Inflammatory macrophage treated with lipopolysaccharide for 4 hours (primary cell): ENCODE measurements at places on chromosomes 4 and X.

- no peak for DNase-seq
Observed at GRCh38 chrX:122363112-122363795, 820.8 kb upstream of the GRIA3 start.

DNA sequence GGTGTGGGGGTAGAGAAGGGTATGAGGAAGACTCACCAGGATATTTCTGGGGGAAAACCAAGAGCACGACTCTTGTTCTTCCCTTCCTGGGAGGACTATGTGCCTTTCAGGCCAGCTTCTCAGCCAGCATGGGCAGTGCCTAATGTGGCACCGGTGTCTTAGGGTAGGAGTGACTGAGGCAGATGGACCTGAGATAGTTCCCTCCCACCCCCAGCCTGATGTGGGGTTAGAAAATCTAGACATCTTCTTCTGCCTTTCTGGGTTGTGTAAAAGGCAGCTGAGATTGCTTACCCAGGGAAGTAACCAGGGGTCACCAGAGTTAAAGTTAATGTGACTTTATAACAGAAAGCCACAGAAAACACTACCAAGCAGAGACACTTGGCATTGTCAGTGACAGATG is 127.3 kb downstream of the TMA16 start:
- DNase-seq, result peak; percentile 62

- no peak for DNase-seq
Observed at GRCh38 chr4:156571146-156571545, 400.5 kb downstream of the PDGFC start.

DNA sequence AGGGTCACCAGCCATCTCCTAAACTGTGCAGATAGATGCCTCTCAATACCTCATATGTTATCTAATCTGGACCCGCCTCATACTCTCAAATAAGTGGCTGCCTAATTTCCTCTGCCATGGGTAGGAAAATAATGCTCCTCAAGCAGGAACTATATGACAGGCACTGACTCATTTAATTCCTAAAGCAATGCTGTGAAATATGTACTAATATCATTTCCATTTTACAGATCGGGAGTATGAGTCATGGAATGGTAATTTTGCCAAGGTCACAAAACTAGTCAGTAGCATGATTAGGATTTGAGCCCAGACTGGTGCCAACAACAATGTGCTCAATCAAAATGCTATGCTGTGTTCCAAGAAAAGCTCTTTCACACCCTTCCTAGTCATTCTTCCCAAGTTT is 3.0 kb upstream of the NXT2 start:
- DNase-seq, result peak; percentile 62

- DNase-seq, result no peak
Observed at GRCh38 chr4:8013976-8014726, 74.5 kb upstream of the AFAP1 start.

DNA sequence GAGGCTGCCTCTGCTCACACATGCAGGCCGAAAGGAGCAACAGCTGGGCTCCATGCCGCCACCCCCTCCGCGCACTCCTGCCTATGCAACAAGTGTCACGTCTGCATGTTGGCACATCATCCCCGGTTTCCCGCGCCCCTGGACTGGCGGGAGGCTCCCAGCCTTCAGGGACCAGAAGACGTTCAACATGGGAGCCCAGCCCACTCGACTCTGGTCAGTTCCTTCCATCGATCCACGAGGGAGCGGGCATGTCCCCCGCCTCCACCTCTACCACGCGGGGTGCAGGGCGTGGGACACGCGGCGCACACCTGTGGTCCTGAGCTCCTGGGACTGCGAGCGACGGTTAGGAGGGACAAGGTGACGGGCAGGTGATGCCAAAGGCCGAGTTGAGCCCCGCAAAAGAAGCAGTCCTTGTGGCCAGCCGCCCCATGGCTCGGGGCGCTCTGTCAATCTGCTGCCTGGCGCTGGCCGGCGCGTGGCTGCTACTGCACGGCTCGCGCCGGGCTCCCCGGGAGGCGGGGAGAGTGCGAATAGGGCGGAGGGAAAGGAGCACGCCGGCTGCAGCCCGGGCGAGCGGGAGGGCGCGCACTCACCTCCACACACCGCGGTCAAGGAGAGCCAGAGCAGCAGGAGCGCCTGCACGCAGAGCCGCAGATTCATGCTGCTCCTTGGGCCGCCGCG is 645 bp downstream of the APLN start:
- no peak for DNase-seq

- no peak for DNase-seq
Observed at GRCh38 chrX:130575831-130576389, 174.1 kb downstream of the RBMX2 start.

DNA sequence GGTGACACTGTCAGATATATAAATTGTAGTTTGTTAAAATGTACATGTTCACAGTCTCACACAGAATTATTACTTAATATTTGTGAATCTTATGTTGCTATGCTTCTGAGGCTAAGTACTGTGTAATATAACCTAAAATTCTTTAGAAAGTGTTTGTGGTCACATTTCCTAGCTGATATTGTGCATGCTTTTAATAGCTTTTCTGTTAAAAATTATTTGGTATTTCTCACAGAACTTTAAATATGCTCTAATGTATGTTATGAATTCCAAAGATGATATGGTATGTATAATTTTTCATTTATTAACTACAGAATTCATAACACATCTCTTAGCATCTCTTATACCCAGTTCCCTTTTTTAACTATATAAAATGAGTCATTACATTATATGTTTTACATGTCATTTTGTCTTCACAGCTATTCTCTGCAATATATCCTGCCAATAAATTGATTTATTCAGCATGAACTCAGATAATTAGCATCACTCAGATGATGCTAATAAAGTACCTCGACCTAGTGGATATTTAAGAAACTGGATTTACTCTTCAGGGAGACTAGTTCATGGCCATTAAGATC is 9.3 kb downstream of the PTPN13 start:
- no peak for DNase-seq

- DNase-seq, result no peak
Observed at GRCh38 chr4:129230846-129231245, 134.9 kb downstream of the C4orf33 start.

- DNase-seq, result no peak
Observed at GRCh38 chrX:129158505-129158904, 364.8 kb downstream of the SMARCA1 start.

DNA sequence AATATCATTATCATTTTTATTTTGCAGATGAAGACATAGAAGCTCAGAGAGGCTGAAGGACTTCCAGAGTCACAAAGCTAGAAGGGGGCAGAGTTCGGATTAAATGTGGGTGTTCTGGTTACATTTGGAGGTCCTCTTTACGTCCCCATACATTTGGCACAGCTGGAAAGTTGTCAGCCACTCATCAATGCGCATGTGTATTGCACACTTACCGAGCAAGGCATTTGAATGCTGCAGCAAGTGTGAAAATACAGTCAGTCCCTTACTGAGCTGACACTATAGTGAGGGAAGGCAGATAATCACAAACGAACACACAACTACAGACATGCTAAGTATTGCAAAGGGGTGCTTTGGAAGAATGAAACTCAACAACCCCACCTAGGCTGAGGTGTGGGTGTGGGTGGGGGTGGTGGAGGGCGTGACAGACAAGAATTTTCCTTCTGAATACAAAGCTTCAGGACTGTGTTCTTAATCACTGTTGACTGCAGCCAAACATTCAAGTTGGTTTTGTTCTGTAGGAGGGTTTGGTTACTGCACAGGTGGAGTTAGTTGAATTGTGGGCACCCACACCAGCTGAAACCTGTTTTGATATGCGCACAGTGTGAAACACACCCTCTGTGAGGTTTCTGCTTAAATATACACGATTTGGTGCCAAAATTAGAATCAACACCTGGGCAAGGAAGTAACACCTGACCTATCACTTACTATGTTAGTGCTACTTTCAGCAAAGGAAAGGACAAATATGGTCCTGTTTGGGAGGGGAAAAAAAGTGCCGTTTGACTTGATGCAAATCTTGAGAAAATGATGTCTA is 72.4 kb downstream of the COQ2 start:
- no peak for DNase-seq

DNA sequence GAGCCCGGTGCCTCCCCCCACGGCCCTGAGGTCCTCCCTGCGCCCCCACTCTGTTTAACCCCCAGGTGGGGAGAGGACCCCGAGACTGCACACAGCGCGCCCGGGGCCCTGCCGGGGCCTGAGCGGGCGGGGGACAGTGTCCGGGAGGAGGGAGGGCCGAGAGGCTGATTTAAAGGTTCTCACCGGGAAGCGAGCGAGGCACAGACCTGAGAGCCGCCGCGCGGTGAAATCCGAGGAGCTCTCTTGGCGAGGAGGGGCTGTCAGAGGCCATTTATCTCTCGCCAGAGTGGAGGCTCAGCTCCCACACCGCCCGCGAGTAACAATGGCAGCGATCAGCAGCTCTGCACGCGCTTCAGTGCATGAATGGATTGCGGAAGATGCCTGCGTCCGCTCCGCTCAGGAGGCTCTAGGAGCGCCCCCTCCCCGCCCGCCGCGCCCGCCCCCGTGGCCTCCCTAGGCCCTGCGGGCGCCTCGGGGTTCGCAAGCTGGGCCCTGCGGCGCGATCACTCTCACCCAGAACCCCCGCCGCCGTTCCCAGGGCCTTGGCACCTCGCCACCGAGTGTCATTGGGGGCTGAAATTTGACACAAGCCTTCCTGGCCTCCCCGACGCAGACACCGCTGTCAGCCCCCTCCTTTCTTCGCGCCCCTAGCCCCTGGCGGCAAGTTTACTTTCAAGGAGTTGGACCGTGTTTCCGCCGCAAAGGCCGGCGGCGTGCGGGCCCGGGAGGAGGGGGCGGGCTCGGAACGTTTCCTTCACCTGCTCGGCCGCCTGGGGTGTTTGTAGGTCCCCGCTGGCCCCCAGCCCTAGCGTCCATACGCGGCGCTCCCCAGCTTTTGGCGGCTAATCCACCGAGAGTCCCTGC is 48.7 kb upstream of the BCOR start:
- DNase-seq, result peak; percentile 28

DNA sequence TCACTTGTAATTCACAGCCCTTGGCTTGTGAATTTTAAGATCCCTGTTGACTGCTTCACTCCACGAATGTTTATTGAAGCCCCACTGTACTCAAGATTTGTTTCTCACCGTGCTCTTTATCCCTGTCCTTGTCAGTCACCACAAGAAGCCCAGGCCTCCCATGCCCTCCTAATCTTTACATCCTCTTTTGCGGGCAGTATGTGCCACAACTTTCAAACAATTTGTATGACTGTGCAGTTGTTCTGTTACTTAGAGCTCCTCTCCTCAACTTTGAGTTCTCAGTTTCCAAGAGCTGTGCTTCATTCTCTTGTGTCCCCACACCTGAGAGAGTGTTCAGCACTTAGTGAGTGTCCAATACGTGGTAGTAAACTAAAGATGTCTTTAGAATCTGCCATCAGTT is 467.7 kb downstream of the NKX6-1 start:
- DNase-seq, result no peak

GRCh38 chrX:40105835-40106675 is 8.3 kb upstream of the BCOR start:
- peak; percentile 59 for DNase-seq

DNA sequence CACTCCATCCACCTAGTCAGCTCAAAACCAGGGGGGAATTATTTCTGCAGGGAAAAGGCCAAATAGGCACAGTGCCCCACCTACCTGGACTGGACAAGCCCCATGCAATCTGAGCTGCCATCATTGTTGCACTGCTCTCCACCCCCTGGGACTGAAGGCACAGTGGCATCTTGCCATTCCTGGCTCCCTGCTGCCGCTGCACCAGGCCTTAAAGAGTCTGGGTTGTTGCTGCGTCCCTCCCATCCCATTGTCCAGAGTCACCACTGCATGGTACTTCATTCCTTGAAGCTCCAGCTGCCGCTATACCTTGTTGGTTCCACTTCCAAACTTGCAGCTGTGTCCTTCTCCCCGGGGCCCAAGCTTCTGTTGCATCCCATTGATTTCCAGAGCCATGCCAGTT is 629.7 kb downstream of the STIM2 start:
- no peak for DNase-seq

DNA sequence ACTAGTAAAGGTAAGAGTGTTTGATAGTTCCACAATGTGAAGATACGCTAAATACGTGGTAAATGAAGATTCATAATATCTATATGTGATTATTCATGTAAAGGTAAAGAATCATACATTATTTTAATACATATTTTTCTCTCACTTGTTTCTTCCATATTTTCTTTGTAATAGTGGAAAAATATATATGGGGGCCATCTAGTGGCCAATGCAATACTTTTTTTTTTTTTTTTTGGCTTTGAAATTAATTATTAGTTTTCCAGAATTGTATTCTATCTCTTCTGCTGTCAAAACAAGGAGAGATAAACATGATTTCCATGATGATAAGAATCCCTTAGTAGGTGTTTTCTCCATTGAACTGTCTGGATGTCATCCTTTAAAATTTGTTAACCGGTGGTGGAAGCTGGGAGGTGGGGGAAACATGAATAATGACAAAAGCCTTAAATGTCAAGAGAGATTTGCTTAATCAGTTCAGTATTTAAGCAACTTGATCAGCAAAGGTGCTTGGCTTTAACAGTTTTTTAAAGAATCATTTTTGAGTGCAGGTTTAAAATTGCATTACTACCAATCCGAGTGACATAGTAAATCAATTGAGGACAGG is 508.7 kb upstream of the HTR2C start:
- no peak for DNase-seq

GRCh38 chr4:519885-520682 is 21.1 kb downstream of the PIGG start:
- DNase-seq, result no peak

DNA sequence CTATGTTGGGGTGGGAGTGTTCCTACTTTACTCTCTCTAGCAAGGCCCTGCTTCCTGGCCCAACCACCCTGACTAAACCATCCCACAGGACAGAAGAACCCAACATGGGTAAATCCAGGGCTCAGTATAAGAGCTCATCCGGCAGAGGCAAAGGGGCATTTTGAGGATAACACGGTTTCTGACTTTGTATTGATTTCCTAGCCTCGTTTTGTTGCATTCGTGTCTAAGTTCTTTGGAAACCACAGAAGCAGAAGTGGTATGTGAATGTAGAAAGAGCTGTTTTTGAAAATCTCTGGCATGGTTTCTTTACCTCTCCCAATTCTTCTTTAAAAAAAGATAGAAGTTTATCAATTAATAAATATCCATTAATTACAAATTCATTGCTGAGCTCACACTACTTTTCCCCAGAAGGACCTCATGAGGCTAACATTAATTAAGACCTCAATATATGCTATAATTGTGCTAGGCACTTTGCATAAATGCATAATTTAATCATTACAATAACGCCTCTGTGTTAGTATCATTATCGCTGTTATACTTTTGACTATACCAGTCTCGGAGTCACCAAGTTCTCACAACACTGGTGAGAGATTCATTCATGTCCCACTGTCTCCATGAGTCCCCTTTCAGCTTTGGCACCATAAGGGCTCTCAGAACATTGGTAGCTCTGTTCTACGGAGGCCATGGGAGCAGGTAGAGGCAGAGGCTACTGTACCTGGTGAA is 5.8 kb upstream of the CLNK start:
- DNase-seq, result peak; percentile 33

DNA sequence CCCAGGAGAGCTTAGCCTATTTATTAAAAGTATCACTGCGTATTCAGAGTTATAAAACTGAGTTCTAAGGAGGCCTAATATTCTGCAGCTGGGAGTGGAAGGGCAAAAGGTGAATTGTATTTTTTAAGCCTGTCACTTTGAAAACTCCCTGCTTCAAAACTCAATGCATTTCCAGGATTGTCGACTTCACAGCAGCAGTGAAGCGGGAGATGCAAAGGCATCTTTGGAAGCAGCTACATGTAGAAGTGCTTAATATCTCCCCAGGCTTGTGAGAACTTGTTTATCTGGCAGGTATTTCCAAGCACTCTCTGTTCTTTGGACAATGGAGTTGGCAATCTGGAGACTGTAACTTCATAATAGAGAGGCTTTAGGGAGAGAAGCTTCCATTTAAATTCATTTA is 717.5 kb upstream of the SLIT2 start:
- DNase-seq, result no peak

- no peak for DNase-seq
Observed at GRCh38 chrX:121546317-121546716, 498.9 kb downstream of the GLUD2 start.
